ENCODE measurements at places on chromosomes 3 and 15.

DNA sequence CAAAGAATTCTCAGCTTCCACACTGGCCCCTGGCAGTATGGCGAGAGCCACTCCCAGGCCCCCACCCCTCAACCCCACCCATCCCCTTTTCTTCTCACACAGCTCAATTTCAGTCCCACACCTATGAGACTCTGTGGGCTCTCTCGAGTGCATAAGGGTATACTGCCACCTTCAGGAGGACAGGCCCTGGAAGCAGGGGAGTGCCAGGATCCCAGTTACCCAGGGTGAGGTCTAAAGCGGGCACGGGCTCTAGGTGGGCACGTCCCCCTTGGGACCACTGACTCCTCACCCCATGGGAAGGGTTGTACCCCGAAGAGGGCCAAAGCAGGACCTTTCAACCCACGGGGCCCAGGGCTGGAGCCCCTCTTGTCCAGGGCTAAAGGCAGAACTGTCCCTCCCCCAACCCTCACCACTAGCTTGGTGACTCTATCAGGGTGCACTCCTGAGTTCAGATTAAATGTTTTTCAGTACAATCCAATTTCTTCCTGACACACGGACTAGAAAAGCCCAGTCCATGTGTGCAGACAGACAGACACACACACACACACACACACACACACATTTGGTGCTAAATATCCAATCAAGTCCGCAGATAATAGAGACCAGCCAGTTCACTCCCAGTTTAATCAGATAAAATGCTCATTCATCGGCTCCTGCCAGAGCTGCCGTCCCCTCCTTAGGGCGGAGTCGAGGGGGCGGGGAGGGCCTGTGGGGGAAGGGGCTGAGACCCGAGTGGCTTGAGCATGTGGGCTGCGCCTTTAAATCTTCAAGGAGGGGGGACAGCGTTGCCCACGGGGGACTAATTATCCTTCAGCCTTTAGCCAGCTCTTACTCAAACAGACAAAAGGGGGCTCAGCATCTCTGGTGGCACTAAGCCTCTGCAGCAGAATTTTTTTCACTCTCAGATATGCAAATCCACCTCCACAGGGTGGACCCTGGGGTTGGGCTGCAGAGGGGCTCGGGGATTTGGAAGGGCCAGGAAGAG, 59.3 kb downstream of the CYP11A1 start:
- no peak for DNase-seq

GRCh38 chr15:78301326-78301725, 1.9 kb upstream of the SKIC8 start:
- no peak for DNase-seq

- DNase-seq = no peak
These were observed 42.3 kb downstream of the TXNRD3 start for GRCh38 chr3:126612479-126613205.

GRCh38 chr3:184237211-184237610, 7.8 kb downstream of the VWA5B2 start:
- no peak for DNase-seq

DNA sequence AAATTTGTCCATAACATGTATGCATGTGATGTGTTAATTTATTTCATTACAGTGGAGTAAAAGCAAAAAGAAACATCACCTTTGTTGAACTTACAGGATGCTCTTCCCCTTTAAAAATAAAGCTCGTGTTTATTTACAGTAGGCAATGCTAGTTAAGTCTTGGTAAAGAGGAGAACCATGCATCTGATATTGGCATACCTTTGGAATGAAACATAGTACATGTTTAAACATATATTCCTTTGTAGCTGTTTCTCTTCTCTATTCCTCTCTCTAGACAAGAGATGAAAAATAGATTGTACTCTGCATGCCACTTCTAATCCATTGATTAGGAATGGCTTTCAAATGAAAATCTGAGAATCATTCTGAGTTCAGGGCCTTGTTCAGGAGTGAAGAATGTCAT, 374.9 kb upstream of the CNTN4 start:
- no peak for DNase-seq

DNA sequence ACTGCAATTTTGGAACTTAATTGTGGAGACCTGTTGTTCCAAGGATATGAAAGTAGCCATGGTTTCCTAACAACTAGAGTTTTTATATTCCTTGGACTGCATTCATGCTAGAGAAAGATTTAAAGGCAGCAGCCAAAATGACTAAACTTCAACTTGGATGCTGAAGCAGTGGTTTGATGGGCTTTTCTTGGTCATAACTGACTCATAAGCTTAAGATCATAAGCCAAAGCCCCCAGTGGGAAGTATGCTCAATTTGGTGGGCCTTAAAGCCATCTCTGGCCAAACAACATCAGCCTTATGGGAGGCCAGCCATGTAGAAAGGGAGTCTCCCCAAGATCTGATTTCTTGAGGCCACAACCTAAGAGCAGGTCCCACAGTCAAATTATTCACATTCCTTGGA, 80.2 kb downstream of the ZNF280D start:
- DNase-seq = no peak

DNA sequence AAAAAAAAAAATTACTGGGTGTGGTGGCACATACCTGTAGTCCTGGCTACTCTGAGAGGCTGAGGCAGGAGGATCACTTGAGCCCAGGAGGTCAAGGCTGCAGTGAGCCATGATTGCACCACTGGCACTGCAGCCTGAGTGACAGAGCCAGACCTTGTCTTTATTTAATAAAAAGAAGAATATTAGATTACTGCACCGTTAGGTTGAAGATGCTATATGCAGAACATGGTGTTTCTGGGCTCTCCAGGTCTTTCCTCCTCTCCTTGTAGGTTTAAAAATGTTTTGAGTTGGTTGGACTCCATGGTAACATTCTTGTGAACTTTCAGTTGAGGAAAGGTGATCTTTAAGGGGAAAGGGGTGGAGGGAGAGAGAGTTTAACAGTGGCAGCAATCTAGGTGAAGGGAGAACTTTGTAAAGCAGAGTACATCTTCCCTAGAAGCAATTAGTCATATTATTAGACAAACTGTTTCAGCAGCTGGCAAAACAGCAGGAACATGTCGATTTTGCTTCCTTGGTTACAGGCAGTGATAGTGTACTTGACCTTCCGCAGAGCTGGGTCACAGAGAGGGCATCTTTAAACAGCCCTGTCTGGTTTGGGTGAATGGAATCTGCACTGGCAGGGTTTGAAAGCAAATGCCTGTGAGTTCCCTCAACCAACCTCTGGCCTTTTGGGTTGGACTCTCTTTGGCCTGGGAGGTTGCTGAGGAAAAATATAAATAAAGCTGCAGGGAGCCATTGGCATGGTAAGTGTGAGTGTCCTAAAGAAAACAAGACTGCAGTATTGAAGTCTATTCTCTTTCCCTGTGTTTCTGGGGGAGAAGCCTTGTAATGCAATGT, 42.8 kb downstream of the NR2C2 start:
- no peak for DNase-seq

DNA sequence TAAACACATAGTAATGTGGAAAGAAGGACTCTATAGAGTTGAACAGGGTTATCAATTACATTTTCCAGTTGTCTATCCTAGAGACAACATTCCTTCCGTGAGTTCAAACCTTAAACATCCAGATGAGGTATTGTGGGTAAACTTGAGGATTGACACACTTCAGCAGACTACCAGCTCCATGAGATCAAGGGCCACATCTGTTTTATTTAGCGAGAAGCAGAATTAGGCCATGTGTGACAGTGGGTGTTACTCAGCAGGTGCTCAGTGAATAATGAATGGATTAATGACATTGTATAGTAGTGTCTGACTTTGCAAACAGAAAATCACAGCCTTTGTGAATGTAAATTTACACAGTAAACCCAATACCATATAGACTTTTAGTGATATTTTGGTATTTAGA, 941.1 kb upstream of the CFAP20DC start:
- no peak for DNase-seq

DNA sequence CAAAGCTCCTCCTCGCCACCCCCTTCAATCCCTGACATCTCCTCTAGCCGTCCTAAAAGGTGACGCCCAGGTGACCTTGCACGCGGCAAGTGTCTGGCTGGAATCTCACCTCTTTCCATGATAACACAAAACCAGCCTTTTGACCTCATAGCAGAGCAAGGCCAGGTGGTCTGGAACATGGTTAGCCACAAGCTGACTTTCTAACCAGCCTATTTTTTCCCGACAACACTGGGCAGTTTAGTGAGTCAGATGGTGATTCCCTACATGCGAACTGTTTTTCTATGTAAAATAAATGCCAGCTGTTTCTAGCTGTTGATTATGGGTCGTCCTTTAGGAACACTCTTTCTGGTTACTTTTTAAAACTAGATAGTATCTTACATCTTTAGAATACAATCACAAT, 243.0 kb downstream of the CD47 start:
- DNase-seq = no peak

GRCh38 chr15:92877416-92877815, 22.7 kb upstream of the CHD2 start:
- no peak for DNase-seq

DNA sequence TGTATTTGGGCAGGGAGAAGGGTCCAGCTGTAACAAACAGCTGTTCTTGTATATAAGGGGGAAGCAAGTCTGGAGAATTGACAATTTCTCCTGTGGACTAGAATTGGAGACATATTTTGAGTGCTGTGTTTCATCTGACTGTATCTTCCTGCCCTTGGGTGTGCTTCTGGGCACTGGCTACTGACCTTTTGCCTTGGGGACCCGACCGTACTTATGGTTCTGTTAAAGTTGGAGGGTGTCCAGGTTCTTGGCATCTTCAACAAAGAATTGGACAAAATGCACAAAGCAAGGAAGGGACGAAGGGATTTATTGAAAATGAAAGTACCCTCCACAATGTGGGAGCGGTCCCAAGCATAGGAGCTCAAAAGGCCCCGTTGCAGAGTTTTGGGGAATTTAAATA, 31.0 kb downstream of the MAP2K1 start:
- DNase-seq = no peak

All from activated naive CD4-positive, alpha-beta T cell (primary cell).